ENCODE measurements at places on chromosomes 4 and X.

GRCh38 chr4:154626793-154627484, 14.5 kb upstream of the FGG start:
- no peak for DNase-seq

DNA sequence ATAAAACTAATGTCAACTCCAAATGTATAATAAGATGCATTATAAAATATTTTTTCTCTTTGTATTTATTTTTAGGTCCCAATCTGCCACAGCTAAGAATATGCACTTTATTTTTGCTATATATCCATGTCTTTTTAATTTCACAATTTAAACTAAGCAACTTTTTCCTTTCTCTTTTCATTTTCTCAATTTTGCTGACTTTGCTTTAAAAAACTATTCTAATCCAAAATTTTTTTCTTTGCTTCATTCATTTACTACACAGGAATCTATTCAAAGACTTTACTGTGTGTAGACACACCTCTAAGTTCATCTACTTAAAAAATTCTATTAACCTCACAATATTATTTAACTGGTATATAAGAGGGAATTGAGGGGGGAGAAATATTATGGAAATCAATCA, 201.9 kb downstream of the ADGRA3 start:
- no peak for DNase-seq

DNA sequence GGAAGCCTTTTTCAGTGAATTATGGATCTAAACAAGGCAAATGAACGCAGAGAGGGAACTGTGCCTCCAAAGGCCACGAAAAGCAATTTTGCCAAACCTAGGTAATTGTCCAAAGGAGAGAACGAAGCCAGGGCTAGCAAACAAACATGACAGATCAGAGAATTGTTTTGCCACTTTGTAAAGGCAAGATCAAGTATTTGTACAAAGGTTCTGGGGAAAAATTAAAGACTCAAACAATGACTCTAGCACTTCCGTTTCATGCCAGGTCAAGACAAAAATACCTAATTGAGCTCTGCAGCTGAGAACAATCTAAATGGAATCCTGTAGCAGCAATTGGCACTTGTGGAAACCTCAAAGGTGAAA, 8.5 kb downstream of the RBM47 start:
- DNase-seq, result no peak

DNA sequence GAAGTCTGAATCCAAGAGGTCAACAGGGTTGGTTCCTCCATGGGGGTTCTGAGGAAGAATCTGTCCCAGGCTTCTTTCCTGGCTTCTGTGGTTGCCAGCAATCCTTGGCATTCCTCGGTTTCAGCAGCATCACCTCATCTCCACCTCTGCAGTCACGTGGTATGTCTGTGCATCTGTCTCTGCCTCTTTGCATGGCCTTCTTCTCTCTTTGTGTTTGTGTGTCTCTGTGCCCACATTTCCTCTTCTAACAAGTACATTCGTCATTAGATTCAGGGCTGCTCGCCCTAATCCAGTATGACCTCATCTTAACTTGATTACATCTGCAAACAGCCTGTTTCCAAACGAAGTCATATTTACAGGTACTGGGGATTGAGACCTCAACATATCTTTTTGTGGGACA, 114.0 kb downstream of the BCOR start:
- no peak for DNase-seq

GRCh38 chr4:8552581-8553205, 27.5 kb upstream of the GPR78 start:
- DNase-seq, result no peak

DNA sequence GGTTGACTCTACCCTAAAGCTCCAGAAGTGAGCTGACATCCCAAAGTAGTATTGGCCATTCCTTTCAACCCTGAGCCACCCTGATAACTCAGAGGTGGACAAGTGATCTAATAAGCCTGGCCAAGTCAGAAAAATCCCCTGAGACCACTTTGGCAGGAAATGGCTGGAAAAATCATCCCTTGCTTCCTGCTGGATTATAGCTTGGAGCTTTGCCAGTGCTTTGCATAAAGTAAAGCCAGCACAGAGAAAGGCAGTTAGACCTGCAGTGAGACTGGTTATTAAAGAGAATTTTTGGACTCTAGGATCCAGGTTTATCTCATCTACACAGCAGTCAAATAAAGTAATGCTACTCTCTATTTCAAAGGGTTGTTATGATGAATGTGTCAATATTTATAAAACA, 6.4 kb downstream of the CXCL3 start:
- no peak for DNase-seq

- DNase-seq, result no peak
These were observed 47.4 kb downstream of the NRK start for GRCh38 chrX:105869701-105870100.

DNA sequence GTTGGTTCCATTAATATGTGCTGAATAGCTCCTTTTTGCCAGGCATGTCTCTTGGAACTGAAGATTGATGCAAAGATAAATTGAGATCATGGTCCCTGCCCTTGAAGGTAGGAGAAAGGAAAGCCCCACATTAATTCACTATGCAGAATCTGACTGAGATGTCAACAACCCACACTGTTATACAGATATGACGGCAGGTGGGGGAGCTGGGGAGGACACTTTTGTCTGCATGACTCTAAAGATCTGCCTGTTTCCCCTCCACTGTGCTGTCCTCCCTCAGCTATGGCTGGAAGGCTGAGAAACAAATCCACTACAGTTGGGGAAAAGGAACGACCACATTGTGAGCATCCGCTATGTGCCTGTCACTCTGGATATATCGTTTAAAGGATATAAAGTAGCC, 36.3 kb upstream of the IGFBP7 start:
- DNase-seq, result no peak

DNA sequence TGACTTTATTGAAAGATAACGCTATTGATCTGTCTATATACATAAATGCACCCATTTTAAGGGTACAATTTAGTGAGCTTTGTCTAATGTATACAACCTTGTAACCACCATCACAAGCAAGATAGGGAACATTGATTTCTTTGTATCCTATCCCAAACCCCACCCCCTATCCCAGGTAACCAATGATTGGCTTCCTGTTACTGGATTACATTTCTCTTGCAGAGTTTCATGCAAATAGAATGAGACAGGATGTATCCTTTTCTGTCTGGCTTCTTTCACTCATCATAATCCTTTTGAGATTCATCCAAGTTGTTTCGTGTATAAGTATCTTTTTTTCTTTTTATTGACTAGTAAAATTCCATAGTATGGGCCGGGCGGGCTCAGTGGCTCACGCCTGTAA, 1.6 kb upstream of the GRIPAP1 start:
- no peak for DNase-seq

DNA sequence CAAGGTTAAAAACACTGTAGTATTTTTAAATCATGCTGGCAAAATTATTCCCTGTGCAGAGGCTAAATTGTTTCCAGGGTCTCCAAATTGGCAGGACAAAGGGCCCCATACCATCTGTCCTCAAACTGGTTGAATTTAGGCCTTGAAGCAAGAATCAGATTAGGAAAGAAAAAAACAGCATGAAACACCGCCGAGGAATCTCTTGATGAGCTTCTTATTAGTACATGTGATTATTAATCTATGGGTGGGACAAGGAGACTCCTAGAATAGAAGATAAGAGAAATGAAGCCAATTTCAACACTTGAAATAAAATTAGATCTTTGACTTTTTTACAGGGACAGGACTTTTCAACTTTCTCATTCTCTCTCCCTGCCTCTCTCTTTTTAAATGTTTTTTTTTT, 7.1 kb upstream of the CLNK start:
- DNase-seq, result no peak

GRCh38 chr4:26362745-26363439, 42.1 kb downstream of the RBPJ start:
- no peak for DNase-seq

GRCh38 chrX:55488006-55488592, 1.5 kb downstream of the USP51 start:
- no peak for DNase-seq

- no peak for DNase-seq
These were observed 86.0 kb upstream of the AFAP1 start for GRCh38 chr4:8025668-8026067.

GRCh38 chrX:41128955-41129354, 43.7 kb downstream of the USP9X start:
- DNase-seq, result no peak

DNA sequence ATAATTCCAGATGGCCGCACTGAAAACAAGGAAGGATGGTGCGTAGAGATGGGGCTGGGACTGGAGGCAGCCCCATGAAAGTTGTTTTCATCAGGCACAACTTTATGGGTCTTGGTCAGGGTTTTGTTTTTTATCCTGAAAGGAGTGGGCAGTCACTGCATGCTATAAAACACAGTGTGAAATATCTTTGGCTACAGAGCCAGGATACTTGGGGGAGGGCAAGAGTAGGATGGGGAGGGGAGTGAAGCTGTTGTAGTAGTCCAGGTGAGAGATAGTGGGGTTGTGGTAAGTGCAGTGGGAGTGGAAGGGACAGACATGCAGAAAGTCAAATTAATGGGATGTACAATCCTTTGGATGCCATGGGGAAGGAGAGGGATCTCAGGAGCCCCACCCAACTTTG, 56.5 kb downstream of the PTTG2 start:
- no peak for DNase-seq

GRCh38 chr4:152415980-152416379, 119.9 kb downstream of the FBXW7 start:
- no peak for DNase-seq

GRCh38 chr4:117331817-117332216, 246.4 kb upstream of the TRAM1L1 start:
- DNase-seq, result no peak

GRCh38 chr4:10091531-10092181, 24.9 kb downstream of the WDR1 start:
- DNase-seq, result no peak

DNA sequence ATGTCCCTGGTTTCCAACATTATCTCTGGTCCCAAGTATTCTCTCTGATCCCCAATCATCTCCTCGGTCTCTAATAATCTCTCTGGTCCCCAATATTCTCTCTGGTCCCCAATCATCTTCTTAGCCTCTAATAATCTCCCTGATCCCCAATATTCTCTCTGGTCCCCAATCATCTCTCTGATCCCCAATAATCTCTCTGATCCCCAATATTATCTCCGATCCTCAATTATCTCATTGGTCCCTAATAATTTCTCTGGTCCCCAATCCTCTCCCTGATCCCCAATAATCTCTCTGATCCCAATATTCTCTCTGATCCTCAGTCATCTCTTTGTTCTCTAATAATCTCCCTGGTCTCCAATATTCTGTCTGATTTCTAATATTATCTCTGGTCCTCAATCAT, 16.6 kb downstream of the P2RY8 start:
- DNase-seq, result no peak

- no peak for DNase-seq
These were observed 244.6 kb upstream of the TENM3 start for GRCh38 chr4:181998398-181999295.

DNA sequence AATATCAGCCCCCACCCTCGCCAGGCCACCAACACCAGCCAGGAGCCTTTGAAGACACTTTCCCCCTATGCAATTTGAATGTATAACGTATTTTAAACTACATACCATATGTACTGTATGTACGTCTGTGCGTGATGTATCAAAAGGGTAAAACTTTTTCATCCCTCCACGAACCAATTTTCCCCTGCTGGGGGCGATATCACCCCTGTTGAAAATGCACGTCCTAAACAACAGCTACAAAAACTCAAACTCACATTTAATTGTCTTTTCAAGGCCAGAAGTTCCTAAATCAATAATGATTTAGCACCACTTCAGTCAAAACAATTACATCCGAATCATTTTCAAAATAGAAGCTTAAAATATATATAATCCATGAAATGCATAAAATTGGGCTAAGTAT, 1.4 kb downstream of the VEGFD start:
- no peak for DNase-seq

DNA sequence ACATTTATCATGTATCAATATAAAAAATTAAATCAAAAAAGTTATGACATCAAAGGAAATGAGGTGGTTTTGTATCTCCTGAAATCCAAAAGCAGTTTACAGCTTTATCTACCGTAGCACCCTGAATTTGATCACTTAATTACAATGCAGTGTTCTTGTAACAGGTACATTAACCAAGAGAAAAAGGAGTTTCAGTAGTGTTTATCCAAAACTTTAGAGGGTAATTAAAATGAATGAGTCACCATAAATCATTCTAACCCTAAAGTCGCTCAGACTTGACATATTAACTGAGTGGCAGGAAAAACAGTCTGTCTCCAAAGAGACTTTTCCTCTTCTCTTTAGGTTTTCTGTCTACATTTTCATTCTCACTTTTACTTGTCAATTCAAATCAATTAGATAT, 907.6 kb upstream of the EPHA5 start:
- DNase-seq, result no peak

DNA sequence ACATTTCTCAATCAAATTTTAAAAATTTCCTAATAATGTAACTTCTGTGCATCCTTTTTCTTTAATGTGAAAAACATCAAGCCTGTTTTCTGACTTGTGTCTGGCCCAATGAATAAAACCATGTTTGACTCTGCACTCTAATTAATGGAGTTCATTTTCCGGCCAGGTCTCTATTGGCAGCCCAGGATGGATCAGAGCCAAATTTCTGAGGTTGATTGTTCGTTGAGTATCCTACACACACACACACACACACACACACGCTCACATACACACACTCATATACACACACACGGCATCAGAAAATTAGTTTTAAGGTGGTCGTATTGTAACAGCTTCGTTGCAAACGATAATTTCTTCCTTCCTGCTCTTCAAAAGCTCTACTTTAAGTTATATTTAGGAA, 28.9 kb upstream of the TLL1 start:
- DNase-seq, result no peak

GRCh38 chrX:23114241-23114640, 114.5 kb downstream of the DDX53 start:
- no peak for DNase-seq

- DNase-seq, result no peak
These were observed 7.7 kb upstream of the GABRE start for GRCh38 chrX:151982222-151982621.

GRCh38 chr4:138249132-138249531, 7.0 kb upstream of the SLC7A11 start:
- DNase-seq, result no peak

DNA sequence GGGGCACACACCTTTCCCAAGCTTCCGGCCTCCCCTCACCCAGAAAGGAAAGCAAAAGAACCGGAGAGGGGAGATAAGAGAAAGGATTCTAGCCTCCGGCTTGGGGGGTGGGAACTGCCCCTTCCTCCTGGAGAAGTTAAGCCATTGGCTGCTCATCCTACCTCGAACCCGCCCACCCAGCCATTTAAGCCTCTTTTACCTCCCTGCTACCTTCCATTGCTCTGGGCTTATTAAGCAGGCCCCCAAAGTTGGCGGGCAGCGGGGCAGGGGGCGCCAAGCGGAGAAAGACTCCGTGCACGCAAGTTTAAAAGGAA, 2.3 kb downstream of the MAML3 start:
- no peak for DNase-seq

DNA sequence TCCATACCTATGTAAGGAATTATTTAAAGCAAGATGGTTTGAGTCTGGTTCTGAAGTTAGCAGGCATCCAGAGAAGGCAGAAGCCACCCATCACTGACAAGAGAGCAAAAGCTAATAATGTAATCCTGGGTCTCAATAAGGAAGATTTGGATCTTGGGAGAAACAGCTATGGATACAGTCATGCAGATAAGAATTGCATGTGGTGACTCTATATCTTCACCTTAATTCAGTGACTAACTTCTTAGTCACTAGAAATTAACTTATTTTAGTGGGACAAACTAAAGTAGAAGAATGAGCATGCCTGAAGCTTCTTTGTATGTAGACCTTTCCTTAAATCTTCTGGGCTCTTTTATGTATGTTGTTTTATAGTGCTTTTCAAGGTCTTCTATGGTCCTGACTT, 66.6 kb downstream of the ATP10D start:
- DNase-seq, result no peak

- DNase-seq, result no peak
These were observed 393.0 kb downstream of the PPP1R2C start for GRCh38 chrX:42384956-42385355.
